Epithelial cell of proximal tubule (primary cell): ENCODE measurements at places on chromosomes 4 and X. TPM values are rescaled to one million over a fixed set of nuclear protein-coding genes. Genes with fewer than 3 reads are reported as not detected.
A peak's percentile ranks its signal among the peaks of the same experiment; 100 is the strongest.

- no peak for DNase-seq
Measured at GRCh38 chrX:13085526-13085925, 41.1 kb upstream of the FAM9C start.

DNA sequence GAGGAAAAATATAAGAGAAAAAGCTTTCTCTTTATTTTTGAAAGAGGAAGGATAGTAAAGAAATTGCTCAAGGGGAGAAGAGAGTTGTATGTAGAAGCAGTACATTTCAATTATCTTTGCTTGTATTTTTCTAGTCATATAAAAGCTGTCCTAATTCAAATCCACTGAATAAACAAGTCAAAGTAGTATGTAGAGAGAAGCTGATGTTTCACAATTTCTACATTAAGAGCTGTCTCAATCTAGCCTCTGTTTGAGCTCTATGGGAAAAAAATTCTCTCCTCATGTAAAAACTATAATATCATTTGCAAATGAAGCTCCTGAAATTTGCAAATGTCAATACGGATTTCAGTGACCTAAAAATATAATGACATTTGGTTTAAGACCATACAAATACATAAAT lies 52.6 kb downstream of the CHM start:
- no peak for DNase-seq

- DNase-seq = no peak
Measured at GRCh38 chrX:38277136-38277535, 50.2 kb downstream of the RPGR start.

DNA sequence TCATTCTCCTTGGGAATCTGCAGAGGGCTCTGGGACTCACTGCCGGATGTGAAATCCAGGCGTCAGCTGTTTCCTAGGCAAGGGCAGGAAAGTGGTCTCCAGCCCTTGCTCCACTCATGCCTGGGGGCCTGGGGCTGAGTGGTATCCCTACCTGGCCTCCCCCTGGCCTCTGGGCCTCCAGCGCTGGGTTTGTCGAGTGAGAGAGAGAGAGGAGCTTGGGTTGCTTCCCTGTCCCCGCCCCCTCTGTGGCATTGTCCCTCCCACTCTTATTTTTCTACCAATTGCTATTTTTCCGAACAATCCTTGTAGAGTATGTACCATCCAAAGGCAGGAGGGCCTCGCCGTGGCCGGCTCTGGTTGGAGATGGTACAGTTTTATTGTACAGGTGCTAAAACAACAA lies 53.1 kb downstream of the ELF4 start:
- DNase-seq = no peak

DNA sequence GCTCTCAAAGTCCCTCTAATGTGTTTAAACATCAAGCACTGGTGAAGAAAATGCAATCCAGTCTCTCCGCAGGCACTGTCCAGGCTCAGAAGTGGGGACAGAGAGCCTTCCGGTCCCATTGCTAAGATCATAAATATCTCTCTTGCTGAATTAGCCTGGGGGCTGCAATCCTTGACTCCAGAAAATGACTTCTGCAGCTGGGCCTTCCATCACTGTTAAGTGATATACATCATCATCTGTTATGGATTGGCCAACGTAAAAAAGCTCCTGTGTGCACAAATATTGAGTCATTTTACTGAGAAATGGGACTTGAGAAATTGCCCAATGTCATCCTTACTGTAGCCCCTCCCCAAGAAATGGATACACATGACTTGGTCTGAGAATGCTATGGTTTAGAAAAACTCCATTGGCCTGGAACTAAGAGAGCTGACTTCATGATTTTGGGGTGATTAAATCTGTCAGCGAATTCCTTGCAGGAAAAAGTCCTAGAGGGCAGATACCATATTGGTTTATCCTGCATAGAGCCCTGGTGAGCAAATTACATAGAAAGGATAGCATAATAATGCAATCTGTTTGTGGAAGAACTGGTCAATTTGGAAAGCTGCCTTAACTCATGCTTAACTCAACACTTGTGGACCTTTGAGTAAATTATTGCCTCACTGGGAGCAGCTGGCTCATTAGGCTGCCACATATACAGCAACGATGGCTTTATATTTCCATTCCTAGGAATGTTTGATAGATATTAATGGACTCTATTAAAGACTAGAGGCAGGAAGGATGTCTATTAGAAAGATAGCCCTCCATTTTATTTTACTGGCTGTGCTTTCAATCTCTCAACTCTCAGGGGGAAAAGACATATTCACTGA lies 346.1 kb downstream of the GBA3 start:
- DNase-seq = peak; percentile 83

The LDOC1 gene
- total RNA-seq = 14.9 and 22.3 TPM in 2 replicates

DNA sequence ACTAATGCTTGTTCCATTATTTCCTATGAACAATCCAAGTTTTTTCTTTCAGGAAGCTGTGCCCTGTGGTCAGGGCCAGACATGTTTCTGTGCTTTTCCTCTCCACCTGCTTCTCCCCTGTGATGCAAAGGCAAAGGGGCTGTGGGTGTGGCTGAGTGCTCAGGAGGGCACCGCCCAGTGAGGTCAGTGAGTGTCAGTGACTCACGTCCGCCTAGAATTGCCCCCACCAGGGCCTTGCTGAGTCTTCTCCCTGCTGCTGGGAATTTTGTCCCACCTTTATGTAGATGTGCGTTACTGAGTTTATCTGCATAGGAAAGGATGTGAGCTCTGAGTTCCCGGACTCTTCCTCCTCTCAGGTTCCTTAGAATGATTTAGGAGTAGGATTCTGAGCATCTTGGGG lies 283.2 kb downstream of the DCHS2 start:
- no peak for DNase-seq

The GLRB gene
- 6.6 and 15.8 TPM in 2 replicates for total RNA-seq

DNA sequence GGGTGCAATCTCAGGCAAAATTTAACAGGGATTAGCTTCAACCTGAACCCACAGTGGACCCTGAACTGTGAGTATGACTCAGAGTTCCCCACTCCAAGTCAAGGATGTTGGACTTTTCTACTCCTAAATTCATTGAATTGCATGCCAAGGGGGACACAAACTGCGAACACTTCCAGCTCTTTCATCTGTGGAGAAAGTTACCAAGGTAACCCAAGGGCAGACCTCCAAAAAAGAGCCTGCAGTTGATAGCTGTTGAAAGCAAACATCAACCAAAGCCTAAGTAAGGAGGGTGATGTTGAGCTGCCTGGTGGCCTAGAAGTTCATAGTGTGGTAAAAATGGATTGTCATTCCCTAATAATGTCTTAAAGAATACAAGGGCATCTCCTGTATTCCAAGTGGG lies 1242.9 kb downstream of the C4orf33 start:
- DNase-seq = no peak

DNA sequence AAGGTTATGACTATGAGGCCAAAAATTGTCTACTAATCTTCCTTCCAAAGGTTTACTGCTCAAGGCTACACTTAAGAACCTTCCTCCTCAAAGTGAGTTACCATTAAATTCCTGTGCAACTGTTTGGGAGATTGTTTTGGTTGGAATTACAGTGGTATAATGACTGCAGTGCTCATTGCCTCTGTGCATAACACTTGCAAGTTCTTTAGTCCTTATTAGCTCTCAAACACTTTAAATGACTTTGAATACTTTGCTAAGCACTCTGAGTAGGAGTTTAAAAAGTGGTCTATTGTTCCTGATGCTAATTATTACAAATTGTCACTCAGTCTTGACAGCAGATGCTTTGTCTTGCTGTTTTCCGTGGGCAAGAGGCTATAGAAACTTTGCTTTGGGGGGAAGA lies 422.8 kb upstream of the PABPC4L start:
- no peak for DNase-seq

The NMU gene
- total RNA-seq = 8.2 and 22.5 TPM in 2 replicates

DNA sequence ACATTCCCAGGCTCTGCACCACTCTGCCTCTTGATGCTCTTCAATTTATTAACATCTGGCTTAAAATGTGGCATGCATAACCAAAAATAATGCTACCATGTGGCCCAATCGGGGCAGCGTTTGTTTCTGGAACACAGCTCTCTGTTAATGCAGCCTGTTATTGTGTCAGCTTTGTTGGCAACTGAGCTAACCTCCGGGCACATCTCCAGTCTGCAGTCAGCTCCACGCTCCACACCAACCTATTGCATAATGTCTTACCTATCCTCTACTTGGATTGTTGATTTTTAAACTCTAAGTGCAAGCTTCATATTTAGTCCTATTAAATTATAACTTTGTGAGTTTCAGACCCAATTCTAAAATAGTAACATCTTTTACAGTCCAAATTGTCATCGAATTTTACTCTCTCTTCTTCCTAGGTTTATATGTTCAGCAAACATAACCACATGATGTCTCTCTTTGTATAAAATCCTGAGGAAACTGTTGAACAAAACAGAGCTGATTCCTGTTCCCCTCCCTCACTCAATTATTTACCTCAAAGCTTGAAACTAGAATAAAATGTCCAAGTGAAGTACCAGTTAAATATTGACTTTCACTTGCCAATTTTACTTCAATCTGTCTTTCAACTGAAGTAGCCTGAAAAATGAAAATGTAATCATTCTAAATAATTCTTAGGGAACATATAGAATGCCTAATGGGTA lies 92.2 kb upstream of the RAPGEF2 start:
- peak; percentile 87 for DNase-seq

GRCh38 chr4:139144161-139144859 lies 32.7 kb downstream of the ELF2 start:
- no peak for DNase-seq

DNA sequence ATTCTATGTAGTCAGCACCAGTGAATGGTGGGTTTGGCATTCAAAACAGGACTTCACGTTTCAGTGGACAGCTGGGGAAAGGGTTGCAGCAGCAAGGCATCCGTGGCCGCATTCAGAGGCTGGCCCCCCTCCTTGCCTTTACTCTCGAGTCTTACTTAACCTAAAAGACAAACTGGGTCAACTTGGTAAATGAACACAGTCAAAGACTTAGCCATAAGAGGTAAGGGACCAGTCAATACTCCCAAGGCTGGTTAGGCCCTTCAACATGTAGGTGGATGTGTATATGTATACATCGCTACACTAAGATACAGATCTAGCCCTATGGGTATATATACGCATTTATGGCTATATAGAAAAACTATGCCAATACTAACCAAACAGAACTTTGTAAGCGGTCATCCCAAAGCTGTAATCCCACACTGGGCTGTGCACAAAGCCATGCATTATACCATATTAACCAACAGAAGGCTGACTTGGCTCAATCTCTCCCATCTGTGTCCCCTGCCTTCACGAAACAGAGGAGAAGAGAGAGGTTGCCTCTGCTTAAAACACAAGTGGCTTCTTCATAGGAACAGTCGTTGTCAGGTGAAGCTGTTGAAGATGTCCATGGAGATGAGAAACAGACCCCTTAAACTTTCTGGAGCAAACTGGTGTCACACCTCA lies 61.9 kb downstream of the TSC22D3 start:
- no peak for DNase-seq

The TCEAL7 gene
- 16.0 and 25.4 TPM in 2 replicates for total RNA-seq

The ETNPPL gene
- total RNA-seq = not detected in 2 replicates

The NLGN4X gene
- 0.69 and 1.6 TPM in 2 replicates for total RNA-seq

GRCh38 chr4:164596927-164597326 lies 157.0 kb upstream of the SMIM31 start:
- DNase-seq = no peak

The ADH7 gene
- total RNA-seq = not detected in 2 replicates

The PLAC1 gene
- 0.29 TPM in 1 of 2 replicates, not detected in the other for total RNA-seq

DNA sequence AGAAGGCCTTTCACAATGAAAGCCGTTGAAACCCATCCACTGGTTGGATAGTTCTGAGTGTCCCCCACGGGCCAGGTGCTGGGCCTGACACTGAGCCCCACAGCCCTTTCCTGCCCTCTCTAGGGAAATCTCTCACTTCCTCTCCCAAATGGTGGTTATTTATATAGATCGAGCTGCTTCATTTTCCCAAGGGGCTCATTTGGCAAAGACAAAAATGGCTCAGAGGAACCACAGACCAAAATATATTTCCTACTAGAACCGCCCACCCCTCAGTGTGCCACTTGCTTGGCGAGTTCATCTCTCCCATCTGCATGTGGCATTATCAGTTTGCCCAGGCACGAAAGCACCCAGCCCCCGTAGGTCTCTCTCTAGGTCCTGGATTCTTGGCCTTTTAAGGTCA lies 53.3 kb upstream of the STIM2 start:
- no peak for DNase-seq

The RASGEF1B gene
- 0.87 and 1.0 TPM in 2 replicates for total RNA-seq

The RXFP1 gene
- total RNA-seq = not detected in 2 replicates

- DNase-seq = no peak
Measured at GRCh38 chr4:166662266-166662843, 571.9 kb downstream of the SPOCK3 start.

- DNase-seq = no peak
Measured at GRCh38 chr4:110730318-110730717, 107.4 kb upstream of the PITX2 start.

GRCh38 chr4:23484689-23485088 lies 405.2 kb downstream of the PPARGC1A start:
- DNase-seq = no peak

DNA sequence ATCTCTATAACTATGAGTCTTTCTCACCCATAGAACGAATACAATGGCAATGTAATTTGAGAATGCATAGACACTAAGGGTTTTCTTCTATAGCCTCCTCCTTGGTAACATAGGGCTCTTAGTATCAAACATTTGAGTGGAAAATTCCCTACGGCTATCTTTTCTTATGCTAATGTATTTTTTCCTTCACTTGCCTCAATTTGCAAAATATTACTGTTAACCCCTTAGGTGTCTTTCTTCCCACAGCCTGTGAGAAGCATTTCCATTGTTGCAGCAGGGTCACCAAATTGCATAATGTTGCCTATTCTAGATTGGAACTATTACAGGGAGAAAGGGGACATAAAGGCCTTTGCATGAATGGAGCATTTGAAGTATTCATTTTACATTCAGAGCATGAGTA lies 140.5 kb upstream of the RAPGEF2 start:
- no peak for DNase-seq

GRCh38 chr4:168854350-168854921 lies 155.6 kb downstream of the CBR4 start:
- DNase-seq = no peak

DNA sequence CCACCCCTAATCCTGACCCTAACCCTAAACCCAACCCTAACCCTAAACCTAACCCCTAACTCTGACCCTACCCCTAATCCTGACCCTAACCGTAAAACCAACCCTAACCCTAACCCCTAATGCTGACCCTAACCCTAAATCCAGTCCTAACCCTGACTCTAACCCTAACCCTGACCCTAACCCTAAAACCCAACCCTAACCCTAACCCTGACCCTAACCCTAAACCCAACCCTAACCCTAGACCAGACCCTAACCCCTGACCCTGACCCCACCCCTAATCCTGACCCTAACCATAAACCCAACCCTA lies 708 bp upstream of the PCGF3 start:
- no peak for DNase-seq

The UCP1 gene
- 0.43 TPM in 1 of 2 replicates, not detected in the other for total RNA-seq

DNA sequence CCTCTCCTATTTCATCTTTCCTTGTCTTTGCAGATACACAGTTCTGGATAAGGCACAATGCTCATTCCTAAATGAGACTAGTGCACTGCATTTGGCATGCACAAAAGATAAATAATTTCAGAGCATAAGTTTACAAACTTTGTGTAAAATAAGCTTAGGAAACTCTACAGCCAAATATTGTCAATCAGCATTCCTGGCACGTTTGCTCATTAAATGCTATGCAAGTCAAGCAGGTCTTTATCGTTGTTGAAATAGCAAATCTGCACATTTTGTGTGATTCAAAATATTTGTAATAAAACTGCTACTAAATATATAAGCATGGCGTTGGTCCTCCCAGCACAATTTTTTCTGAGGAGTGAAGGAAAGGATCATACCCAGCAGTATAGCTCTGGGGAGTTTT lies 322.1 kb upstream of the NOCT start:
- no peak for DNase-seq
